ENCODE measurements at places on chromosomes 16 and 17.

DNA sequence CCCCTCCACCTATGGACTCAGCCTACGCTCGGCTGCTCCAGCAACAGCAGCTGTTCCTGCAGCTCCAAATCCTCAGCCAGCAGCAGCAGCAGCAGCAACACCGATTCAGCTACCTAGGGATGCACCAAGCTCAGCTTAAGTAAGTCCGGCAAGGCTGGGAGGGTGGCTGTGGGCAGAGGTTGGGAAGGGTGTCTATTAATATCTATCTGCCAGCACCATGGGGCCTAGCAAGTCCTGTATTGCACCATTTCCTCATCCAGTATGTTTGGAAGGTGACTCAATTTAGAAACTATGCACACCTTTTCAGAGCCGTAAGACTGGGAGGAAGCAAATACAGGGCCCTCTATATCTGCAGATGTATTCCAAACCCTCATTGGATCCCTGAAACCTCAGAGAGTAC, 45.0 kb upstream of the ARHGAP44 start:
- no peak for DNase-seq

GRCh38 chr16:7731141-7731540, 398.5 kb downstream of the RBFOX1 start:
- no peak for DNase-seq

- no peak for DNase-seq
Observed at GRCh38 chr17:32142857-32143526, 690 bp downstream of the RHOT1 start.

- DNase-seq: no peak
Observed at GRCh38 chr17:48615963-48616716, 1.0 kb upstream of the HOXB8 start.

DNA sequence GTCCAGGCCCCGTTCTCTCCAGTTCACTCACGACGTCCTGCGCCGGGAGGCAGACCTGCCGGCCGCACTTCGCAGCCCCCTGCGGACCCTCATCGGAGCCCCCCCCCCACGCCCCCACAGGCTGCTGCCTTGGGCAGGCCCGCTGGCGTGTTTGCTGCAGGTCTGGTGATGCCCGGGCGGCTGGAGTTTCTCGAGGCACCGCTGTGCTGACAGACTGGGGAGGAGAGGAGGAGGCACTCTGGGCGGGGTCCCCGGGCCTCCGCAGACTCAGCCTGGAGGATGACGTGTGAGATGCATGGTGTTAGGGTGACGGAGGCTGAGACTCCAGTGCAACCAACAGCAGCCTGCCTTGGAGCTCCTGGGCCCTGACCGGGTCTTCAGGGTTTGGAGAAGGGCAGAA, 24.1 kb downstream of the BAIAP2 start:
- DNase-seq: no peak

GRCh38 chr17:35188111-35188510, 6.1 kb downstream of the SLC35G3 start:
- no peak for DNase-seq

DNA sequence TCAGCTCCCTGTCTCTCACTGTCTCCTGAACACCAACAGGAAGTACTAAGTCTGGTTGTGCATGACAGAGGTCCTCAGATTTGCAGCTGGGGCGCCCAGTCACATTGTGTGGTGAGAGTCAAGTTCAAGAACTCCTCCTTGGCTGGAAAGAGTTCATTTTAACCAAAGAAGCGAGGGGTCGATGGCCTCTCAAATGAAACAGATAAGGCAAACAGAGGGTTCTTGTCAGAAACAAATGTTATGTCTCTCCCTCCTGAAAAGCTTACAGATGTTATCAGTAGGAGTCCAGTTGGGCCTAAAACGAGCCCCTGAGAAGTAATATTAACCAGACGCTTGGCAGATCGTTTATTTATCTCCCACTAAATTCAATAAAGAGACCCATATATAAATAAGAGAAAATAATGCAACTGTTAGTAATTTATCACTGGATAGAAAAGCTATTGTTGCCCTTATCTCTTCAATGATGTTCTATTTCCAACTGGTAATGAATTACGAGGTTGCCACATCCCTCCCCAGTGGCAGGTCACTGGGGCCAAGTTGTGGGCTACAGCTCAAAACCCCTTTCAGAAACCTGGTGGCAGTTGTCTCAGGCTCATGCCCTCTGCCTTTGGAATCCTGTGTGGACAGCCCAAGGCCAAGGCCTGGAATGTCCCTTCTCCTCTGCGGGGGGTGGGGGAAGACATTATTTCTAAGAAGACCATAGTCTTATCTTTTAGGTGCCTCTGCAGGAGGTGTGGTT, 307.5 kb upstream of the DYNLRB2 start:
- DNase-seq: no peak

DNA sequence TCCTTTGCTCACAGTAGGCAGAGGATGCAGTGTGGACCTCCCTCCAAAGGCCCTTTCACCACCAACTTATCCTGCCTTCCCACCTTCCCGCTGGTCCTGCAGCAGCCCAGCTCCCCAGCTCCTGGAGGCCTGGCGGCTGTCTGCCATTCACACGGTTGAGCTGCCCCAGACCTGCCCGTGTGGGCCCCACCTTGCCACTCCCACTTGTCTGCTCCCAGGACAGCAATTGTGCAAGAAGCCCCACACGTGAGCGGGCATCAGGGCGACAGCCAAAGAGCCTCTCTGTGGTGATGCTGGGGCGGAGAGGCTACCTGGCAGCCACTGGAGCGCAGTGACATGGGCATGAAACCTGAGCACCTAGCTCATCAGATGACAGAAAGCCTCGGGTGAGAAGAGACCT, 248.6 kb upstream of the MAF start:
- no peak for DNase-seq

- no peak for DNase-seq
Observed at GRCh38 chr17:17680477-17681186, 626 bp upstream of the RAI1 start.

DNA sequence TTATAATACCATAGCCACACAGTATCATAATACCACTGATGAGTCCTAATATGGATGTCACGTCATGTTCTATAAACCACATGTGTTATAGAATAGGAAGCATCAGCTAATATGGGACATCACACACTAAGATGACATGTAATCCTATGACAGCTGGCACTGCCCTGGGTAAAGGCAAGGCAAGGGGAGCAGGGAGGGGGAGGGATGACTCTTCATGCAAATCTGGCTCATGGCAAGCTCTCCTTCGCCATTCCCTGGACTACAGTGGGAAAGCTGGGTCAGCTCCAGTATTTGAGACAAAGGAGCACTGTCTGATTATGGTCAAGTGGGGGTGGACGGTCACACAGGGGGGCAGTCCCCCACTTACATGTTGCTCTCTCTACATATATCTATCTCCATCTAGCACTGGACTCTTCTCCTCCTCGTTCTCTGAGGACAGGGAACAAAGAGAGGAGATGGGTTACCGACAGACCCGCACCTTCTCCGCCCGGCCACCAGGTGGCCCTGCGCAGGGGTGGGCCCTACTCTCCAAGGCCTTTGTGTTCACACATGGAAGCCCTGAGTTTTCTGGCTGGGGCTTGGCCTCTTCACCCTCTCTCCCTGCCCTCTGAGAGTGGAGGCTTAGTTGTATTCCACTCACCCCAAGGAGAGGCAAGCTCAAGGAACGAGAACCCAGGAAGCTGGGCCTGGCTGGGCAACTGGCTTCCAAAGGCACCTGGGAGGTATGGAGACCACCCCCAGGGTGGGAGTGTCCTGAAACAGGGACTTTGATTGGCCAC, 23.4 kb upstream of the MPO start:
- peak; percentile 7 for DNase-seq

DNA sequence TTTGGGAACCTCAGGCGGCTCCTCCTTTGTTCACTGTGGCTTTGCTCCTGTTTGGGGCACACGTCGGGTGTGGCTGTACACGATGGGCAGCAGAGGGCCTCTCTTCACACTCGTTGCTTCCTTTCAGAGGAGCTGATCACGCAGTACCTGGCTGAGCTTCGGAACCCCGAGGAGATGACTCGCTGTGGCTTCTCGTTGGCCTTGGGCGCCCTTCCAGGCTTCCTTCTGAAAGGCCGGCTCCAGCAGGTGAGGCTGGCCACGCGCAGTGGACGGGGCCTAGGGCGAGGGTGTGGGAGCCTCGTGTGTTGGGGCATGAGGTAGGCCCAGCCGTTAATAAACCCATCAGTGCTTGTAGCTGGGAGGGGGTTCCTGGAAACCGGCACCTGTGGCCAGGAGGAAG, 85.0 kb upstream of the ZNF750 start:
- no peak for DNase-seq

- no peak for DNase-seq
Observed at GRCh38 chr16:7167626-7168025, 165.0 kb upstream of the RBFOX1 start.

DNA sequence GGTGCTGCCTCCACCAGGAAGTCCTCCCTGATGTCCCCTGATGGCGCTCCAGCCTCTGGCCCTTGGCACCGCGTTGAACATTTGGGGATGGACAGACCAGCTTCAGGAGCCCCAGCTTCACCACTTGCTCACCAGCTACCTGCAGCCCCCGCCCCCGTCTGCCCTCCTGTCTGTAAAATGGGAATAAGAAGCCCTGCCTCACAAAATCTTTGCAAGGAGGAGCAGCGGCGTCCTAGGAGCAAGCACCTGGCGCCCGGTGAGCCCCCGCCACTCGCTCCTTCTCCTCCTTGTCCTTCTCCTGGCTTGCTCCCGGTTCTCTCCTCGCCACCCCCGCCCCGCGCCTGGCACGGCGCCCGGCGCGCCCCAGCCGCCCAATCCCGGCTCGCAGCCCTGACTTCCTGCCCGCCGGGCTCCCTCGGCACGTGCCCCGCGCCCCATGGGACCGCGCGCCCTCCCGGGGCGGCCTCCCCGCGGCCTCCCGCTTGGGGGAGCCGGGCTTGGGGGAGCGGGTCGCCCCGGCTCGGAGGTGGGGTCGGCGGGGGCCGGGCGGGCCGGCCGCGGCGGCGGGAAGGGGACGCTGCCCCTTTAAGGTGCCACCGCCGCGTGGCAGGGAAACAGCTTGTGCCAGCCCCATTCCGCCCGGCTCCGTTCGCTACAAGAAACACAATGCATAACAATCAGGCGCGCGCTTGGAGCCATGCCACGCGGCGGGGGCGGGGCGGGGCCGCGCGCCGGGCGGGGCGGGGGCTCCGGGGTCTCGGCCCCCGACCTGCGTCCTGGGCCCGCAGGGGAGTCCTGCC, 9.1 kb upstream of the PPP1R1B start:
- DNase-seq: no peak

- DNase-seq: no peak
Observed at GRCh38 chr16:83626676-83627075, 181.1 kb upstream of the HSBP1 start.

- no peak for DNase-seq
Observed at GRCh38 chr16:25031132-25031440, 15.9 kb upstream of the ARHGAP17 start.

DNA sequence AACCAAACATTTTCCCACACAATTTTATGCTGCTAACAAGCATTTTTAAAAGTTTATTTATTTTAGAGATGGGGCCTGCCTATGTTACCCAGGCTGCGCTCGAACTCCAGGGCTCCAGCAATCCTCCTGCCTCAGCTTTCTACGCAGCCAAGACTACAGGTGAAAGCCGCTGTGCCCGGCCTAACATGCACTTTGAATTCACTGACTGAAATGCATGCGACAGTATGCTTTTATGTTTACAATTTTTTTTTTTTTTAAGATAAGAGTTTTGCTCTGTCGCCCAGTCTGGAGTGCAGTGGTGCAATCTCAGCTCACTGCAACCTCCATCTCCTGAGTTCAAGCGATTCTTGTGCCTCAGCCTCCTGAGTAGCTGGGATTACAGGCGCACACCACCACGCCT, 47.8 kb downstream of the MAP1LC3B start:
- no peak for DNase-seq

DNA sequence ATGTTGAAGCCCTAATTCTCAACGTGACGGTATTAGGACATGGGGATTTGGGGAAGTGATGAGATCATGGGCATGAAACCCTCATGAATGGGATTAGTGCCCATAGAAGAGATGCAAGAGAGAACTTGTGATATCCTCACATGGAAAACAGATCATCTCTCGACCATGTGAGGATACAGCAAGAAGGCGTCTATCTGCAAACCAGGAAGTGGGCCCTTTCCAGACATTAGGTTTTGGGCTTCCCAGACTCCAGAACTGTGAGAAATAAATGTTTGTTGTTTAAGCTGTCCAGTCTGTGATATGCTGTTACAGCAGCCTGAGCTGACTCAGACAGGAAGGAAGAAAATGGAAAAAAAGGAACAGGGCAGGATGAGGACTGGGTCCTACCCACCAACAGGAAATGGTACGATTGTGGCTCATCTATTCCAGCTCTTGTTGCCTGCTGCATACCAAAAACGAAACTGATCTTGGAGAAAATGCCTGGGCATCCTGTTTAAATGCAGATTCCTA, 21.9 kb upstream of the SSTR2 start:
- DNase-seq: no peak

GRCh38 chr17:223723-224471, 42.4 kb upstream of the DOC2B start:
- no peak for DNase-seq

- DNase-seq: no peak
Observed at GRCh38 chr17:70157151-70157550, 12.2 kb upstream of the KCNJ2 start.

GRCh38 chr17:56917559-56918296, 3.9 kb upstream of the TRIM25 start:
- no peak for DNase-seq

Measured in HS-27A (cell line).